ENCODE measurements at places on chromosomes 1 and 21. TPM values are rescaled to one million over a fixed set of nuclear protein-coding genes. Genes with fewer than 3 reads are reported as not detected.

Gene MATN1
- total RNA-seq, result not detected

Gene RGSL1
- not detected for total RNA-seq

Gene TCHH
- 0.05 TPM for total RNA-seq

Gene KRTAP13-2
- not detected for total RNA-seq

Gene ESRRG
- not detected for total RNA-seq

Gene FLG2
- total RNA-seq, result not detected

Gene MIGA1
- total RNA-seq, result 12.8 TPM

Gene SUMO3
- total RNA-seq, result 86.5 TPM

Gene BMP8B
- total RNA-seq, result 0.60 TPM

Gene MIA3
- total RNA-seq, result 48.3 TPM
